ENCODE measurements at places on chromosomes 16 and 17. TPM values are rescaled to one million over a fixed set of nuclear protein-coding genes. Genes with fewer than 3 reads are reported as not detected.

SEPTIN12 gene
- total RNA-seq: 1.1 TPM

MVP gene
- 552 TPM for total RNA-seq

CDK5R1 gene
- total RNA-seq: 1.3 TPM

GPR142 gene
- total RNA-seq: not detected

Data from mucosa of descending colon (tissue), 3 donors.